ENCODE measurements at places on chromosomes 1 and 21. TPM values are rescaled to one million over a fixed set of nuclear protein-coding genes. Genes with fewer than 3 reads are reported as not detected.

The ZDHHC18 gene
- total RNA-seq, result 39.7 TPM

The ADGRL2 gene
- total RNA-seq, result not detected

The SLAMF8 gene
- total RNA-seq, result 1.7 TPM

The BATF3 gene
- total RNA-seq, result 0.27 TPM

GRCh38 chr1:208131621-208132286 is 112.4 kb downstream of the PLXNA2 start:
- DNase-seq, result no peak

- no peak for DNase-seq
Observed at GRCh38 chr1:29991025-29991424, 732.4 kb downstream of the MATN1 start.

DNA sequence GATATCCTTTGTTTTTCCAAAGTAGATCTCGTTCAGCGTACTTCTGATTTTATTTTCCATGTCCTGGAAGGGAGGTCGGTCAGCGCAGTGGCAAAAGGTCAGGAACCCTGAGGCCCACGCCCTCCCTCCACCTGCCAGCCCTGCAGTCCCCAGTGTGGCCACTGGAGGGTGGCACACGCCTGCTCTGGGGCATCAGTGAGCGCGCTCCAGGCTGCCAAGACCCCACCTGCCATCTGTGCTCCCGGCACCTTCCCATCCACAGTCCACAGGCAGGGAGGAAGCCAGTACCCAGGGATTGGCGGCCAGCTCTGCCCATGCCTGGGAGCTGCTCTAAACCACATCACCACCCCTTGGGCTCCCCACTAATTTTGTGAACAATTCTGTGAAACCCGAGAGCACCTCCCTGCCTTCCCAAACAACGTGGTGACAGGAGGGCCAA is 32.3 kb downstream of the SLC66A1 start:
- no peak for DNase-seq

DNA sequence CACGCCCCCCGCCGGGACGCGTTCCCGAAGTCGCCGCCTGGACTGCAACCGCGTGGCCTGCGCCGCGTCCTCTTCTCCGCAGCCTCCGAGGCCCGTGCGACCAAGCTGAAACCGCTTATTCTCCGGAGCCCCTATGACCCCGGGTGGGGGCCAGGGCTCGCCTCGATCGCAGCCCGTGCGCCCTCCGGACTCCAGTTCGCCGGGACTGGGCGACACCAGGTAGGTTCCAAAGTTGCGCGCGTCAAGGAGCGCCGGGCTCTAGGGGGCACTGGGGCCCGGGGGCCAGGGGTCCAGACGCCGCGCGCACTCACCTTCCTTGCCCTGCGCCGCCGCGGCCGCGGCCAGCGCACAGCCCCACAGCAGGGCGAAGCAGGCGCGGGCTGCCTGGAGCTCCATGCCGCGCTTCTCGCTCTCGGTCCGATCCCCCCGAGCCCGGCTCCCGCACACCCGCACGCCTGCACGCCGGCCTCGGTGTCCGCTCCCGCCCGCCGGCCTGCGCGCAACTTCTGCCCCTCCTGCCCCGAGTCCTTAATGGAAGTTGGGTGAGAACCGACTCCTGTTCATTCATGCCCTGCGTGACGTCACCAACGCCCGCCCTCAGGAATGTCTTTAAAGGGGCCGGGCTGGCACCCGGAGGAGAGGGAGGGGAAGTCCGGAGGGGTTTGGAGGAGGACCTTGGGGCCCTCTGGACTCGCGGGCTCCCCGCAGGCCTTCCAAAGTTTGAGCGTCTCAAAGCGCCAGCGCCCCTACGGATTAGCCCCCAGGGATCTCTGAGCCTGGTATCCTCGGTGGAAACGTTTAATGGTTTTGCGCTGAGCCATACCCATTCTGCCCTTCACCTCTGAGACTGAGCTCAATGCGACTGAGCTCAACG is at the start of gene EPHA2:
Gene EPHA2 (minus strand): TSS at position 533 of the 874 bp plus-strand sequence. CDS start 137 bp downstream, at position 396.
- DNase-seq, result no peak

The HES3 gene
- total RNA-seq, result not detected

GRCh38 chr1:218294546-218294945 is 9.5 kb downstream of the RRP15 start:
- no peak for DNase-seq

DNA sequence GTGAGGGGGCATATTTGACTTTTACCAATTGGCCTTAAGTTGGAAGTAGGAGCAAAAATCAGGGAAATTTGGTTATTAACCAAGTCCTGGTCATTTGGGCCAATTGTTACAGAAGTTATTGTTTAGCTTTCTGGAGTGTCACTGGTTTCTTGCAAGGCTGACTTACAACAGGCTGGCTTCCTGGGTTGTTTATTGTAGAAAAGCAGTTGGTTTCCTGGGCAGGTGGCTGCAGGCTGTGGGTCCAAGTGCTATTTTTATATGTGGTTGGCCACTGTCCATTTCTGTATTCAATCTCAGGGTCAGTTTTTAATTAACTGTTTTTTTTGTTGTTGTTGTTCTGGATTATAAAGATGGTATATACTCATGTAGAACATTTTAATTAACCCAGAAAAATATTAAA is 174.1 kb downstream of the KCNJ6 start:
- no peak for DNase-seq

DNA sequence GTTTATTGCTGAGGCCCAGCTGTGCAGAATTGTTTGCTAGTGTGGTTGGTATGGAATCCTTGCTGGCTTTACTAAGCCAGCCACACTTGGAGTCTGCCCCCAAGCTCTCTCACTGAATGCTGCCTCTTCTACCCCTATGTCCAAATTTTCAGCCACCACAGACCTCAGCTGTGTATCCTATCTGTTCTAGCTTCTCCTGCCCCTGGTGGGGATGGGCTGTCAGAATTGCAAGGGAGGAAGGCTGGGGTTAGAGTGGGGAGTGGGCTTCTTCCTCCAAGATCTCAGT is 4.4 kb downstream of the NHLH1 start:
- DNase-seq, result no peak

- no peak for DNase-seq
Observed at GRCh38 chr1:39680751-39681150, 8.8 kb upstream of the NT5C1A start.

- no peak for DNase-seq
Observed at GRCh38 chr1:159089184-159089791, 12.7 kb upstream of the AIM2 start.

DNA sequence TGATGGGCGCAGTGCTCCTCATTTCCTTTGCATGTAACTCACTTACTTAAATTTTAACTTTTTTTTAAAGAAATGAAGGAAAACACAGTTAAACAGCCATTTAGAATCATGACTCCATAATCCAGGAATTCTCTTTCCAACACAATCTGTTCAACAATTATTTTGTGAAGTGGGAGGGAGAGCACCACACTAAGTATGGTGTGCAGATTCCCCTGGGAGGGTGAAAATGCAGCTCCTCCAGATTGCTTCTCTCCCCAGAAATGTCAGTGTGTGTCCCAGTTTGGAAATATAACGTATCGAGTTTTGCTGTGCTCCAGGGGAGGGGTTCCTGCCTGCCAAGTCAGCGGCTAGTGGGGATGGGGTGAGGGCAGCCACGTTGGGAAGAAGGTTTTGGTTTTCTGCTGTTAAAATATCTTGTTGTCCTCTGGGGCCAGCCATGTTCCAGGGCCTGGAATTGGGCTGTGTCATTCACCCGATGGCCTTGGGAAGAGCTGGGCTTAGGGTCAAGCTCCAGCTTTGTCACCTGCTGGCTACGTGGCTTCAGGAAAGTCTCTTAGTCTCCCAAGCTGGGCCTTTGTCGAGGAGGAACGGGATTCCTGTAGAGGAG is 17.3 kb upstream of the DISP3 start:
- no peak for DNase-seq

DNA sequence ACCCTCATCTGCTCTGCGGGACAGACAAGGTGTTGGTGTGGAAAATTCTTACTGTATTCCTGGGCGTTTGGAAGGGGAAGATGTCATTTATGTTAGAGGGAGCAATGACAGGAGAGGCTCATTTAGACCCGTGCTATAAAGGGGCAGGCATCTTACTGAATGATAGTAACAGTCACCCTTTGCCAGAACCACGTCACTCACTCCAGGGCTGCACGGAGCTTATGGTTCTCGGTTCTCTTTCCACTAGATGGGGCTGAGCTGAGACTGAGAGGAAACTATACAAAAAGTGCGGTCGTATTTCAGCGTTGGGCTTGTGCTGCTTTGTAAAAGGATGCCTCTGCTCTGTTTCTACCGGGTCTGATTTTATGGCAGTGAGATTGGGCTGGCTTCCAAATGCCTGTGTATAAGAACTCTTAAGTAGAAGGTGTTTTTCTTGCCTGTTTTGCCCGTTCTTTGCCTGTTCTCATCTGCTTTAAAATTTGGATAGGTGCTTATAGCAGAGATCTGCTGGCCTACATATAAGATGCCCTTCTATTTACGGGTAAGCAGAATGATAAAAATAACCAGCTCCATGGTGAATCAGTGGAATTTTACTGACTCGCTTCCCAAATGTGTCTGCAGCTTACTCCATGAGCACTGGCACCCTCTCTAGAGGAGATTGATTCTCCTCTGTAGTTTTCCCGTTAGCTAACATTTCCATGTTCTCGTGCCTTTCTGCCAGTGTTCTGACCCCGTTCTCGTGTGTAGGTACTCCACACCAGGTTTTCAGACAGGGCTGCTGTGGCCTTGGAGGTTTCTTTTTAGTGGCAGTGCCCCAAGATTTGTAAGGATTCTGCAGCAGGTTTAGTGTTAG is 55.9 kb downstream of the MRPS6 start:
- DNase-seq, result peak; percentile 81

DNA sequence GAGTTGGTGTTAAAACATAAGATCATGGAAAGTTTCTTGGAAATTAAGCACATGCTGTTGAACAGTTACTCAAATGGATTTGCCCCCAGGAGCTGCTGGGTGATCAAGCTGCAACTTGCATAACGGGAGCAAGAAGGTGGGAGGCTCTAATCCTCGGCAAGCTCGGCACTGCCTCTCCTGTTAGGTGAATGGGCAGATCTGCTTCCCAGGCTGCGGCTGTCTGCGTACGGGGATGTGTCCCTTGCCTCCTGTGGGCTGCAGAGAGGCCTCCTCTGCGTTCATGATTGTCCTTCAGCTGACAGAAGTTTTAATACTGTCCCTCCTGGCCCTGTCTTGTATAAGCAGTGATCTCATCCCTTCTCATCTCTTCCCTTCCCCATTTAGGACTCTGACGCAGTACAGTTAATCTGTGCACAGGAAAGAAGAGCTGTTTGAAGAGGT is 36.7 kb downstream of the ATP1A1 start:
- DNase-seq, result no peak

The XKR8 gene
- 15.4 TPM for total RNA-seq

The FTCD gene
- 0.59 TPM for total RNA-seq

The PLXNA2 gene
- total RNA-seq, result 5.4 TPM

- DNase-seq, result no peak
Observed at GRCh38 chr1:25689686-25690381, 73.2 kb downstream of the MAN1C1 start.

- DNase-seq, result no peak
Observed at GRCh38 chr1:51952638-51953037, 37.9 kb downstream of the RAB3B start.

DNA sequence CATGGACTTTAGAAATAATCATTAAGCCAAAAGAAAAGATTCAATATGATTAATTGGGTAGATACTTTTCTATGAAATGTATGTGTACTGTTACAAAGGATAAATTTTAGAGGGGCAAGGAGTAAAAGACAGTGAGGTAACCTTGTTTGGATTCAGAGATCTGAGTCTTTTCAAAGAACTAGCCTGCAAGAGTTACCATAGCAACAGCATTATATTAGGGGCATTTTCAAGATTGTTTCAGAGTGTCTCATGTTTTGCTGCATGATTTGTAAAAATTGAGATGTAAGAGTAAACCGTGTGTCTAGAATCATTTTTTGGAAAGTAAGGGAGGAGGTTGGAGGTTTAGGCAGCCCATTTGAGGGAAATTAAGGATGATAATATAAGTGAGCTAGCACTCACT is 70.6 kb upstream of the KIAA1614 start:
- DNase-seq, result no peak

The OR2T11 gene
- not detected for total RNA-seq

The FALEC gene
- 2.5 TPM for total RNA-seq

DNA sequence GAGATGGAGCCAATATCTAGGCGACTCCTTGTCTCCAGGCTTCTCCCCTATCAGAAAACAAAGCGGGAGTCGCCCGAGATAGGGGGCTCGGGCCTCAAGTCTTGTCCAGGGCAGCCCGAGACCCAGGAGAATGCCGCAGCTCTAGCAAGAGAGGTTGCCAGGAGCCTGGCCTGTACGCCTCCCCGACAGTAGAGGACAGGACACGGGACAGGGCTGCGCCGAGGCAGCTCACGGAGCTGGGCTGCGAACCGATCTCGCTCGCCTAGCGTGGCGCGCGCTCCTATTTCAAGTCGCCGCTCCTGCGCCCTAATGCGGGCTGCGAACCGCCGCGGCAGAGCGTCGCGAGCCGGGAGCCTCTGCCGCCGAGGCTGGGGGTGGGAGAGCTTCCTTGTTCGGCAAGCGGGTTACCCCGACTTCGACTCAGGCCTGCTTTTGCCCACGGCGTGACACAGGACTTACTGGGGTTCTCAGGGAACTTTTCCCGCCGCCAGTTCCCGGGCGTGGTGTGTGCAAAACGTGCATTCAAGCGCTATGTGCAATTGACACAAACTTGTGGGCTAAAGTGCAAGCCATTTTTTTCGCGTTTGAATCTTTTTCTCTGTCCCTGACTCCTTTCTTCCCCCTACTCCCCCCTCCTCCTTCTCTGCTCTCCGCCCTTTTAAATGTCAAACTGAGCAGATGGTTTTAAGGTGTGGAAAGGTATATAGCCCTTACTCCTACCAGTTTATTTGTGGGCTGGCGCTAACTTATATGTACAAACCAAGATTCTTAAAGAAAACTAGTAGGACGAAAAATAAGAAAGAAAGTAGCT is 2.4 kb upstream of the PROX1 start:
- DNase-seq, result no peak

DNA sequence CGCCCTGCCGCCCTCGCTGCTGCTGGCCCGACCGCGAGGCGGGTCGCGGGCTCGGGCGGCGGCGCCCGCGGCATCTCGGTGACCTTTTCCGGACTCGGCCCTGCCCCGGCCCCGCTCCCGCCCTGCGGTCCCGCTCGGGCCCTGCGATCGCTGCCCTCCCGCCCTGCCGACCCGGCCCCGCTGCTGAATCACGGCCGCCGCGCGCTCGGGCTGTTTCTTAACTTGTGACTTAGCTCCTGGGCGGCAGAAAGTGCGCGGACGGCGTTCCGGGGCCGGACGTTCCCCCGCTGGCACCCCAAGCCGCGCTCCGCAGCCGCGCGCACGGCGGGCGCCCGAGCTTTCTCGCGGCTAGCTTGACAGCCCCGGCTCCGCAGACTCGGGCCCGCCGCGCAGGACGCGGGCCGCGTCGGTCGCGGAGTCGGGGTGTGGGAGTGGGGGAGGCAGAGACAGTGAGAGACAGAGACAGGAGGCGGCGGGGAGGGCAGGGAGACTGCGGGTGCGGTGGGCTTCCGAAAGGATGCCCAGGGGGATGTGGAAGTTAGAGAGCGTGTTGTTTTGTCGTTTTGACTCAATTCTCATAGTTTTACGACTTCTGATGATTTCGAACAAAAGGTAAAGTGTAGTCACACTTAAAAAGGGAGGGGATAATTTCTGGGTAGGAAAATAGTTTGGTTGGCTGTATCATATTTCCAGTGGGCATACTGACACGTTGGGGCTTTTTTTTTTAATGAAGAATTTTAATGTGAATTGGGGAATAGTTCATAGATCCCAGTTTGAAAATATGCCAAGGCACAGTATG is 49.8 kb downstream of the PRDM2 start:
- no peak for DNase-seq

GRCh38 chr21:44529503-44530125 is 10.4 kb downstream of the KRTAP10-1 start:
- no peak for DNase-seq
